ENCODE measurements at places on chromosomes 3 and 15.

DNA sequence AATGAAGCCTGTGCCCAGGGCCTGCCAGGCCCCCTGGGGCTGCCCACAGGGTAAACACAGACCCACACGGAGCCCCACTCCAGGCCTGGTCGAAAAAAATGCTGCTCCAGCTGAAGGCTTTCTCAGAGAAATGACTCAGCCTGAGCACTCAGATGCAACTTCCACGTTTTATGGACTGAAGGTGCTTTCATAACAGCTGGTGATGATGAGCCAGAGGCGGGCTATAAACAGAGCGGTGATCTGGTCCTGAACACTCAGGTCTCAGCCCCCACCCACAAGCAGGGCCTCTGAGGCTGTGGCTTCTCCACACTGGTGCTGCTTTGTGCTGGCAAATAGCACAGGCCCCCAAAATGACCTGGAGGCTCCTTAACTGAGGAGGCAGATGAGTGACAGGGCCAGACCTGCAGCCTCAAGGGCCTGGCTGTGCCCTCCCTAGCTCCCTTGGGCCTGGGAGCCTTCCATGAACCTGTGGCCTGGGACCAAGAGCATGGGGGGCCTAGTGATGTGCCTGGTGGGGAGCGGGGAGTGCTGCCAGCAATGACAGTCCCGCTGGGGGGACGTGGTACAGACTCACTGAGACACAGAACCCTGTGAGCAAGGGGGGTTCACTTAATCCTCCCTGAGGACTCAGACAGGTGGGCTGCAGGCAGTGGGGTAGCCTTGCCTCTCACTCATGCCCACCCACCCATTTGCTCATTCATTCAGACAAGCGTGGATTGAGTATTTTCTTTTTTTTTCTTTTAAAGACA is 23.0 kb upstream of the FURIN start:
- DNase-seq = no peak

- no peak for DNase-seq
Observed at GRCh38 chr15:61275901-61276300, 46.8 kb upstream of the RORA start.

GRCh38 chr3:65963787-65964677 is 74.7 kb downstream of the MAGI1 start:
- peak; percentile 5 for DNase-seq

DNA sequence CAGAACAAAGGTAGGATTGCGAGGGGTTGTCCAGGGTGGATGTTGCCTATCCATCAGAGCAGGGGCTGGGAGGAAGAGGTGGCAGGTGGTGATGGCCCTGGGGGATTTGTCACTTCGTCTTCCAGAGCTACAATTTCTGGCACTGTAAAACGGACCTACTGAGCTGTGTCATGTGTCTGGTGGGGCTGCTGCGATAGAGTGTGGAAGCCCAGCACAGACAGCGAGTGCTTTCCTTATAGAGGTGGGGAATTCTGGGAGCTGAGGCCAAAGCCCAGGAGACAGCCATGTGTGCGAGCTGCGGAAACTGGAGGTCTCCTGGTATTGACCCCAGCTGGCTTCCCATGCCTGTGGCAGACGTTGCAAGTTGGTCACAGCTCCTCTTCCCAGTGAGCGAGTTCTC is 61.2 kb upstream of the SEC22A start:
- DNase-seq = no peak

GRCh38 chr3:98930413-98930812 is 28.9 kb upstream of the DCBLD2 start:
- no peak for DNase-seq

DNA sequence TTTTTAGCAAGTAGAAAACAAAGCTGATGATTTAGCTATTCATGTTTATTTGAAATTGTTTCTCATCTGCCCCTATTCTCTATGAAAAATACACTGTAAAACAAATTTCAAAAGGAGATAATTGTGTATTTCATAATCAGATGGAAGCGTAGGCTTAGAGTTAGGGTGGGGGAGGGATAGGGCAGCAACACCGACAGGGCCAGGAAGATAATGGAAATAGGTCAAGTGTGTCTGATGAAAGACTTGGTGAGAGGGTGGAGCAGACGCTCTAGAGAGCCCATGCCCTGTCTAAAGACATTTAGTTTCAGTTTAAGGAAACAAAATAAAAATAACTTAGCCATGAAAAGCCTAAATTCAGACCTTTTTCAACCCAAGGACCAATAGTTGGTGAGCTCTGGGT is 51.6 kb upstream of the ARL6 start:
- DNase-seq = no peak

DNA sequence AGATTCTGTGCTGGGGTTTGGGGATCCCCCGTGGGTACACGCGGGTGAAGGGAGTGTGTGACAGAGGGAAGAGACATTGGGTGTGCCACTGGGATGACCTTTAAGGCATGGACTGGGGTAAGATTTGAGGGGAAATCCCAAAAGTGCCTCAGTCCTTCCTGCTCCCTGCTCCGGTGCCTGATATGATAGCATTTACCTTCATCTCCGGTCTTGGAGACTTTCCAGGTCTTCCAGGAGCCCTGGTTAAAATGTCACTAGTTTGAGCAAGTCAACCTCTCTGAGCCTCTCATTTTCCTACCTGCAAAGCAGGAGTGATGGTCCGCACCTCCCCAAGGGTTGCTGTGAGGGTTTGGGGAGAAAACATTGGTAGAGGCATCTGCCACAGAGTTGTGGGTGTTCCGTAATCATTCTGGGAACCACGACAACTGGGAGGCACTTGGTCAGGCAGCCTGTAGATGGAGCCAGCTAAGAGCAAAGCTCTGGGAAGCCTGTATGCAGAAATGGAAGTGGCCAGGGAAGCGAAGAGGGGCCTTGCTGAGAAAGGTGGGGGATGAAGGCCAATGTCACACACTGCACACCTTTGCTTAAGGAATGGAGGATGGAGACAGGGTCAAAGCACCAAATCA is 33.9 kb upstream of the KIF23 start:
- DNase-seq = no peak

DNA sequence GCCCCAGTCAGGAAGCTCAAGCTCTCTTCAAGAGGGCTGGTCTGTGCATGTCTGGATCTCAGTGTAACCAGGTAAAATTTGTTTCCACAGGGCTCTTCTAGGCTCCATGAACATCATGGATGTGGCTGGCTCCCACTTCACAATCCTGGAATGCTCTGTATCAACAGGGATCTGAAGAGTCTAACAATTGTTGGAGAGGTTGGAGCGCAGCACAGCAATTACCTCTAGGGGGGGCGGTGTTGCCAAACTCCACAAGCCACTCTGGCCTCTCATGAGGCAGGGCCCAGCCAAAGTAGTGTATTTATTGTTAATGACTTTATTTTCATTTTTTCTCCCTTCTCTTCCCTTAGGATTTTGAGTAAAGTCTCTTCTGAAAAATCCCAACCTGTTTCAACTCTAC is 6.1 kb upstream of the EIF2B5 start:
- DNase-seq = no peak

DNA sequence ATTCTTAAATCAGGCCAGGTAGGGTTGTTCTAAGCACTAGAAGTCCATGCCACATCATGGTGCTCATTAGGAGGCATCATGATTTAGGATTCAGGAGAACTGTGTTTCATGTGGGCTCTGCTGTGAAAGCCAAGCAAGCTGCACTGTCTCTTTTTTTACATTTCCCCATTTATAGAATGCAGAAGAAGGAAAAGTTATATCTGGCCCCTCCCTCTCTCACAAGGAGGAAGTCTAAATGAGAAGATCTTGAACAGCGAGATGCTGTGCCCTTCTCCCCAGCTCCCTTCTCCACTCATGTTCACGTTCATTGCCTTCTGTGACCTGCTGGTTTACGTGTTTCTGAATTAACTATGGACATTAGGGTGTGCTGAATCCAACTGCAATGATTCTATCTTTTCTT is 178.5 kb upstream of the RASGRP1 start:
- DNase-seq = no peak

DNA sequence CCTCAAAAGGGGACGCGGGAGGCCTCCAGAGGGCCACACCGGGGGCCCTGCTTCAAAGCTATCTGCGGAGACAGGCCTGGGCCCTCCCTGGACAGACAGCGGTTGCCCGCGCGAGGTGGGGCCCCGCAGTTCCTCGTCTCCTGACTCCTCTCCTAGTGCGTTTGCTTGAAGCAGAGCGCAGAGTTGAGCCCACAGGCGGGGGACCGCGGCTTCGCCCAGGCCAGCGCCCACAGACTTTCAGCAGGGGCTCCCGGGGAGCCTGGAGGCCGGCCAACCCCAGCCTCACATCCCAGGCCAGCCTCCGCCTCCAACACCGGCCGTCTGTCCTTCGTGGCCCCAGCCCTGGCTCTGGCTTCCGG is 540 bp upstream of the ADAMTS7 start:
- no peak for DNase-seq

DNA sequence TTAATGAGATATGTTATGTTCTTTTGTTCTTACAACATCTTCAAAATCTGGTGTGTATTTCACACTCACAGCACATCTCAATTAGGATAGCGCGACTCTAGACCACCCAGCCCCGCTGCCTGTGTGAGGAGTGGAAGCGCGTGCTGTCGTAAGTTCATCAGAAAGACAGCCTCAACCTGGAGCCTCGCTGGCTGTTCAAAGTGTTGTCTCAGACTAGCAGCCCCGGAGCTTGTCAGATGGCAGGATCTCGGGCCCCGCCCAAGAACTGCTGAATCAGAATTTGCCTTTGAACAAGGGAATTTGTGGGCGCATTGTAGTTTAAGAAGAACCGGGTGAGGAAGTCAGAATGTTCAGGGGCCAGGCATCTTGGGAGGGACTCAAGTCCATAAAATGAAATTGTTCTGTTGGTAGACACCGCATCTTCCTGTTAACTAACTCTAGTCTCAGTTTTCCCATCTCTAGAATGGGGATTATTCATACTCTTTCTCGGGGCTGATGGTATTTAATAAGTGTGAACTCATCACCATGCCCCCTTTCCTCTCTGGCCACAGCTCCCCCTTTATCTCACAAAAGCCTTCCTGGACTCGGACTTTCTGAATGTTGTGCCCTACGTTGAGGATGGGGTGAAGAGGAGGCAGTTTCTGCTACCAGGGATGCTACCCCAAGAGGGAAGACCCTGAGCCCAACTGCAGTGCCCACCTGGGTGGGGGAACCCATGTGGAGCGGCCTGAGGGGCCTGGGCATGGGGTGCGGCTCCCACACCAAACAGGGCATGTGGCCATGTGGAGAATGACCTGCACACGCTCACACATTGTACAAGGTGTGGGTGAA is 40.4 kb downstream of the BHLHE40 start:
- no peak for DNase-seq

DNA sequence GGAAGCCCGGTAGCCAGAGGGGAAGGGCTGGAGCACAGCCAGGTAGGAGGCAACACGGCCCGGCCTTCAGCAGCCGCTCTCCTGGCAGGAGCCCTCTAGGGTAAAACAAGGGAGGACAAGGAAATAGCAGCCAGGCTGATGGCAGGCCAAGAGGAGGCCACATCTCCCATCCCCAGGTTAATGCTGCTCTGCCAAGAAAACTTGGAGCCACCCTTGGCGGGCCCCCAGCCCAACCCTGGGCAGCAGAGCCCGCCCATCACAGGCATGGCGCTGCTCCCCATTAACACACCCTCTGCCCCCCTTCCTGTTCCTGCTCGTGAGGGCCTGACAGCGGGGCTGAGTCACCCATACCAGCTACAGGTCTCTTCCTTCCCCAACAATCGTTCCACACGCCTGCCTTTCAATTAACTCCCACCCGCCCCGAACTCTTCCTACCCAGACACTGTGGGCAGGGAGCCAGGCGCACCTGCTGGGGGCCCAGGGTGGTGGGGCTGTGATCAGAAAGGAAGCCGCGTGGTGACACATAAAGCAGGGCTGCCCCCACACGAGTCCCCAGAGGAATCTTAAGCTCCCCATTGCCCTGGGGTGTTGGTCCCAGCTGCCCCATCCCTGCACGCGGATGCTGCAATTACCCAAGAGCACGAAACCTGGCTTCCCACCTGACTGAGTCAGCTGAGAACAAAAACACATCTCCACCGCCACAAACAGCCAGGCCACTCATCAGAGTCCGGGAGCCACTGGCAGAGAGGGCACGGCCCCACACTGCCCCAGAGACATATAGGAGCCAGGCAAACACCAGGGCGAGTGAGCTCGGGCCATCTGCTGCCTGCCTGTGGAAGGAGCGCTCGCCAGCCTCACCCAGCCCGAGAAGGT is at the start of gene C15orf62:
Gene C15orf62, plus strand, starts transcription at position 707 of the 873 bp plus-strand sequence. CDS start 516 bp downstream, outside the sequence.
- DNase-seq = no peak

DNA sequence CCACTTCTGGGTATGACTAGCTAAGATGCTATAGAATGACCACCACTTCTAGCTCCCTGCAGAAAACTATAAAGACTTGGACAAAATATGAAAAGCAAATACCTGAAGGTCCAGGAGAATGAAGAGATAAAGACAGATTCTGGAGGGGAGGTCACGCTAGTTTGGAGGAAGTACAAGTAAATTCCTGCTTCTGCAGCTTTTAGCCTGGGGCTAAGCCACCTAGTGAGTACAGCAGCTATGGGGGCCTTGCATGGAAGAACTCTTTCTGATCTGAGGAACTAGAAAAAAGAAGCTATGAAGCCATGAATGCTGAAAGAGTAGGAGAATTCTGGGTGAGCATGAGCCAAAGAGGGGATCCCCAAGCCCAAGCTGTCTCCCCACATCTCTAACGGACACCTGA is 29.8 kb downstream of the NRG4 start:
- no peak for DNase-seq

DNA sequence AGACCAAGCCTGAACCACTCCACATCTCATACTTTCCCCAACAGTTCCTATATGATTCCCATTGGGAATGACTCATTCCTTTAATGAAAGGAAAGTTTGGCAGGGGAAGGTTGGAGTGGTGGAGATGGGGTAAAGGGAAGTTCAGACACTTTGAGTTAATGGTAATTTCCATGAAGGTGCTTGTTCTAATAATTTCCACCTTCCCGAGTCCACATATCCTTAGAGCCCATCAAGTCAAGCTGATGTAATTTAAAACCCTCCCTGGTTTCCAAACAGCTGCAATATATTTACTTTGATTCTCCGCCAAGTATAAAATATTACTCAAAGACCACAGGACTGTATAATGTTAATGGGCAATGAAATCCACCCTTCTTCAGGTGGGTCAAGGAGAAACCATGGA is 95.0 kb upstream of the GALNT15 start:
- DNase-seq = no peak

DNA sequence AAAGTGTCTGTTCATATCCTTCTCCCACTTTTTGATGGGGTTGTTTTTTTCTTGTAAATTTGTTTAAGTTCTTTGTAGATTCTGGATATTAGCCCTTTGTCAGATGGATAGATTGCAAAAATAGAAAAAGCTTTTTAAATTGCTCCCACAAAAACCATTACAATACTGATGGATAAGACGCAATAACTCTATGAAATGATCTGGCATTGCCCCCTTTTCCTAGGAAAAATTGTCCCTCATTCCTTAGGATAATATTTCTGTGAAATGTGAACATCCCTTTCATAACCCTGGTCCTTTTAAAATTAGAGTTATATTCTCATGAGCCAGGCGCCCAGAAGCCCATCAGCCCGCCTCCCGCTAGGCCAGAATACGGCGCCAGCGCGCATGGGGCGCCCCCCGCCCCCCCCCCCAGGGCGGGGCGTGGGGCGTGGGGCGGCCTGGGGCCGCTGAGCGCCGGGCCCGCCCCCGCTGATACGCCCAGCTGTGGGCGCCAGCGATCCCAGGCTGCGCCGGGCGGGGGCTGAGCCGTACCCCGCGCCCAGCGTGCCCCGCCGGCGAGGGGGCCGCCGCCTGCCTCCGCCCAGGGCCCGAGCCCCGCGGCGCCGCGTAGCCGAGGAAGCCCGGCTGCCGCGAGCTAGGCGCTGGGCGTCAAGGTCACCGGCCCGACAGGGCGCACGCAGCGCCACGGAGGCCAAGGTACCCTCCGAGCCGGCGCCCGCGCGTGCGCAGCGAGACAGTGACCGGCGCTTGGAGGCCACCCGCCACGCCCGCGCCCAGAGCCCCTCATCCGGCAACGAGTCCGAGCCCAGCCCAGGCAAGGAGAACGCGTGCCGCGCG is 11.1 kb upstream of the ROPN1B start:
- DNase-seq = no peak

Data from GM19239 (cell line).